Occipital lobe (tissue), 3 donors: ENCODE measurements at places on chromosomes 5 and 9.

DNA sequence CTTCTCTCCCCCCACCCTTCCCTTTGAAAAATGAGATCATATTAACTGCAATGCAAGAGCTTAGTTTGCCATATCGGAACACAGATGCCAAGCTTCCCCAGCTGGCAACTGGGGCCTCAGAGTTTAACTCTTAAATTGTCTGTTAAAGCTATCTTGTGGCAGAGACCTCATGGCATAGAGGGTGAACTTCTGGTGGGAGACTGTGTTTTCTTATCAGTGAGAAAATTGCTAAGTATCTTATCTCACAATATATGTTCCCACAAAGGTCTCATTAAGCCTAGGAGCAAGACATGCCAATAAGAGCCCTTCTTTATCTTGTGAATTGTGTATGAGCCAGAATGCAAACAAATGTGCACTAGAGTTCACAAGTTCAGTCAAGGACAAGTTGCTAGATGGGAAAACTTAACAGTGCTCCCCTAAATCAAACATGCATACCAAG is 12.3 kb downstream of the NFIB start:
- no peak for DNase-seq

DNA sequence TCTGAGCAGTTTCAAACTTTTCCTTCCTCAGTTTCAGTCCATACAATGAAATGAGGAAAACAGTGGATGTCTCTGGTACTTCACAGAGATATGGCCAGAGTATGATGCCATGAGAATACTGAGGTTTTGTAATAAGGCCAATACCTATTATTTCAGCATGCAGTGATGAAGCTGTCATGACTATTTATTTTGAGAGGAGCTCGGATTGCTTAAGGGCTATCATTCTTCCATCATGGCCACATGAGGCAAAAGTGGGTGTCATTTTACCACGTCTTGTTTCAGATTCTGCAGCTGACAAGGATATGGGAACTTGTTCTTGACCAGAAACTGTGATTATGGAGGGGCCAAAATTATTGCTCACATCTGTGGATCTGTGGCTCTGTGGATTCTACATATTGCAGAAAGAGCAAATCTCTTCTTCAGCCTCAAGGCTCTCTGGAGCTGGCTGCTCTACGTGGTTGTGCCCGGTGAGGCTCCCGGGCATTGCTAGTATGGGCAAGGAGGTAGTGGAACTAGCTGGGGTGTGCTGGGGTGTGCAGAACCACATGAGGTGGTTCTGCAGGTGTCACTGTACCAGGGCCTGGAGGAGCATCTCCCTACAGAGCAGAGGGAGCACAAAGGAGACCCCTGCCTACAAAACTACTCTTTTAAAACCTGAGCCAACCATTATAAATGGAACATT is 180.3 kb downstream of the SEMA6A start:
- DNase-seq: no peak

DNA sequence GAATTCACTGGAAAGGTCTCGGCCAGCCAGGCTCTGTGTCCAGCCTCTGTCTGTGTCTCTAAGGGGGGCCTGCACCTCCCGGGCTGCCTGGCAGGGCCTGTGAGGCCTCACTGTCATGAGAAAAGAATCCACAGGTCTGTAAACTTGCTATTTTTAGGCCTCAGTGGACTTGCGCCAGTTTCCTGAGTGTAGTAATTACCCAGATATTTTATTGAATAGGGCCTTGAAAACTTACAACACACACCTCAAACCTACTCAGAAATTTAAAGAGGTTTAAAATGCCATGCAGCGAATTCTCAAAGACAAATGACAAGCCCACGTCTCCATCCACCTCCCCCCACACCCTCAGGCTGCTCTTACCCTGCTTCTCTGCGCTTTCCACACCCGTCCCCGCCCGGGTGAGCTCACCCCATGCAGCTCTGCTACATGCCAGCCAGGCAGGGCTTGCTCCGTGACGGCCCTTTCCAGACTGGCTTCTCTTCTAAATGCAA is 8.8 kb upstream of the TENT4A start:
- no peak for DNase-seq

GRCh38 chr9:137501457-137501856 is 42.3 kb upstream of the NSMF start:
- no peak for DNase-seq

DNA sequence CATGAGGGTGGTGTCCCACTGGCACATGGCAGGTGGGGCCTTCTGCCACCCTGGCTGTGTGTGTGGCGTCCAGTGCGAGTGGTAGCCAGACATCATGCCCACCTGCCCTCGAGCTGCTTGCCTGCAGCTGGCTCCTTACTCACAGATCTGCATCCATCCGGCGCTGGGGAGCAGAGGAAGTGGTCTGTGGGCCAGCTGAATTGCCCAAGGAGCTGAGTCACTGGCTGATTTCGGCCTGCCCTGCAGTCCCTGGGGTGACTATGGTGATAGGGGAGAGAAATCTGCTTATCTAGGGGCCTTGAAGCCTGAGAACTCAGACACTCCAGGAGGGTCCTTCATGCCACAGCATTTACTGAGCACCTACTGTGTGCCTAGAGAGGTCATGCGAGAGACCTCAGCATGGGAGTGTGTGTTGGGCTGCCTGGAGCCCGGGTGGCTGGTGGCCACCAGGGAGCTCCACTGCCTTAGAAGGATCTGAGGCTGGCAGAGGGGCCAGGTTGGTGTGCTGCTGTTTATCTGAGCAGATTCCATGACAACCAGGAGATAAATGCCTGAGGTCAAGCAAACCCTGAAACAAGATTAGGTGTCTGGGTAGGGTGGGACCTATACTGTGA is 57.1 kb downstream of the SLC22A5 start:
- DNase-seq: no peak

DNA sequence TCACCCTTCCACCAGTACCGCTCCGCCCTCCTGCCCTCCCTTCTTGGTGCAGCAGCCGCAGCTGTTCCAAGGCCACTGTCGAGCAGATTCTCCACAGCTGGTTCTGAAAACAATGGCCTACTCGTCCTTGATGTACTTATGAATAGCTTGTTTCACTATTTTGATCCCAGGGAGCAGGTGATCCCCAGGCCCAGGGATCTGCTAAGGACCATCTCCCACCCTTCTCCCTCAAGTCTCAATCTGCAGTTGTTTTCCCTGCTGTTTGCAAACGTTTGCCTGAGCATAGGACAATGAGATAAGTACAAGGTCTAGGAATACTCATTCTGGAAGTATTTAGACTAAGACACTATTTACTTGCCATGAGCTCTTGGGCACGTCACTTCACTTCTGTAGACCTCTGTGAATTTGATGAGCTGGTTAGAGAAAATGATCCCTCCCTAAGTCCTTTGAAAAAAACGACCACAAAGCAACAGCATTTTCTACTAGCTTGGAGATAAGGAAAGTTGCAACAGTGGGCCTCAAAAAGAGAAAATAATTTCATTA is 1.8 kb downstream of the LURAP1L start:
- peak; percentile 79 for DNase-seq

- DNase-seq: no peak
Observed at GRCh38 chr9:75918154-75918553, 27.7 kb downstream of the PCSK5 start.

DNA sequence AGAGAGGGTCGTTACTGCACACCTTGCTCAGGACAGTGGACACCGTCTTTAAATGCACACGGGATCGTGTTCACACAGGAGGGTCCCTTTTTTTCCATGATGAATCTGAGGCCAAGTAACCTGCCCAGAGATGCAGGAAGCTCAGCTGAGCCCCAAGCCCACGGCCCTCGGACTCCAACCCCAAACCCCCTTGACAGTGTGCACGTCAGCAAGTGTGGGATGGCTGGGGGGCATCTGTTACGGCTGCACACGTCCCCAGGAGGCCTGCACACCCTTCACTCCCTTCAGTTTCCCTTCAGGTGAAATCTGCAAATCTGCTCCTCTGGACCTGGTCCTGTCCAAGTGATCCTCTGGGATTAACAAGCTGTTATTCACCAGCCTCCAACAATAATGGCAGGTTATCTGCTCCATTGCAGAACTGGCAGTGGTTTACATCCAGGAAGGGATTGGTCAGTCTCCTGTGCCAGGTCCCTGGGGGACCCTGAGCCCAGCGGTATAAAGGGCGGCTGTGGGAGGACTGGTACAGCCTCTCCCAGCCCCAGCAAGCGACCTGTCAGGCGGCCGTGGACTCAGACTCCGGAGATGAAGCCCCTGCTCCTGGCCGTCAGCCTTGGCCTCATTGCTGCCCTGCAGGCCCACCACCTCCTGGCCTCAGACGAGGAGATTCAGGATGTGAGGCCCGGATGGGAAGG is at the start of gene LCN1:
Gene LCN1 (plus strand): TSS at position 525 of the 692 bp plus-strand sequence. CDS start 58 bp downstream, at position 583.
- no peak for DNase-seq

- no peak for DNase-seq
Observed at GRCh38 chr9:109506097-109506712, 8.1 kb upstream of the PTPN3 start.

DNA sequence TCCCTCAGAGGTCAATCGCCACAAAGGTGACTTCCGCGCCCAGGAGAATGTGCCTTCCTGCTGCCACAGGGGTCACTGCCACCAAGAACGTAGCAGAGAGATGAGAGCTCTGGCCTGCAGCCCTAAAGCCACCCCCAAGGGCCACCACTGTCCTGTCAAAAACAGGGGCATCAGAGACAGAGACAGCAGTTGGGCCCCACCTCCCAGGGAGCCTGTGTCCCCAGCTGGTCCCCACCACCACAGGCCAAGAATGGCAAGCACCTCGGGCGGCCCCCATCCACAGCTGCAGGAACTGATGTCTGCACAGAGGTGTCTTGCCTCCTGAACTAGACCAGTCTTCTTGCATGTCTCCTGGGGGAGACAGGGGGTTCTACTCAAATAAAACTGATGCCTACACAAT is 5.8 kb downstream of the SPATA31E1 start:
- no peak for DNase-seq

GRCh38 chr5:109313127-109313526 is 96.6 kb downstream of the PJA2 start:
- DNase-seq: no peak

- no peak for DNase-seq
Observed at GRCh38 chr5:67416986-67417385, 220.4 kb upstream of the CD180 start.

GRCh38 chr5:57488215-57488955 is 5.8 kb upstream of the ACTBL2 start:
- no peak for DNase-seq

GRCh38 chr5:150672237-150672883 is 11.3 kb downstream of the MYOZ3 start:
- no peak for DNase-seq

DNA sequence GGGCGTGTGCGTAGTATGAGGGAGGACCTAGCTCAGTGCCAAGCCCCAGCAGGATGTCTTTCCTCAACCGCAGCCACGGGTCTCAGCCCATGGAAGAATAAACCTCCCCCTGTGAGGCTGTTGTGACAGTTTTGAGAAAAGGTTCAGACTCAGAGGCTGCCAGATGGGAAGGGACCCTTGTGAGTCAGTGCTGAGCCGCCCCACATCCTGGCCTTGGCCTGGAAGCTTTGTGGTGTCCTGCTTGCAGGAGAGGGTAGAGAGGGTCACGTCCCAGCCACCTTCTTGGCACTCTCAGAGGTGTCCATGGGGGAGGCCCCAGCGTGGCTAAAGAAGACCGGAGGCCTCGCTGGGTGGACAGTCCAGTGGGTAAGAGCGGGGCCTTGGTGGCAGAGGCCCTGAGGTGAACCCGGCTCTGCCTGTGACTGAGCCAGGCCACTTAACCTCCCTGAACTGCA is 2.8 kb downstream of the GRHPR start:
- DNase-seq: no peak

DNA sequence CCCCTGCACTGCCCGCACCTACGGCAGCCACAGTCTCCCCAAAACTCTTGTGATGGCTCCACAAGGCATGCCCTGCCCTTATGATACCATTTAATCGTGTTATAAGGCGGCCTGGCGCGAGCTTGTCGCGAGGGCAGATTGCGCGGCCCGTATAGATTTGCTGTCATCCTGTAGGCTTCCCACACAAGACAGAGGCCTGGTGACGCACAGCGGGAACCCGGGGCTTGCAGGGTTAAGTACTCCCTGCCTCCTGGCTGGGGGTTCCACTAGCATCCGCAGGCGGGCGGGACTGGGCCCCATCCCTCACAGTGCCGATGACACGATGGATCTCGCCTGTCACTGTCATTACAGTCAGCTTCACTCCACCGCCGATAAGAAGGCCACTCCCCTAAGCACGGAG is 364.9 kb upstream of the IRX2 start:
- DNase-seq: no peak

DNA sequence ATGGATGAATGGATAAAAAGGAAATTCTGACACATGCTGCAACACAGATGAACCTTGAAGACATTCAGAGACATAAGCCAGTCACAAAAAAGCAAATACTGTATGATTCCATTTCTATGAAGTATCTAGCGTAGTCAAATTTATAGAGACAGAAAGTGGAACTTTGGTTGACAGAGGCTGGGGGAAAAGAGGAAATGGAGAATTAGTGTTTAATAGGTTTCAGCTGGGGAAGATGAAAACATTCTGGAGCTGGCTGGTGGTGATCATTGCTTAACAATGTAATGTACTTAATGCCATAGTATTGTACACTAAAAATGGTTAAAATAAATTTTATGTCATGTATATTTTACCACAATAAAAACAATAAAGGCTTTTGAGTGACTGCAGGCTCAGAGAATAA is 24.2 kb downstream of the PPIC start:
- DNase-seq: no peak

DNA sequence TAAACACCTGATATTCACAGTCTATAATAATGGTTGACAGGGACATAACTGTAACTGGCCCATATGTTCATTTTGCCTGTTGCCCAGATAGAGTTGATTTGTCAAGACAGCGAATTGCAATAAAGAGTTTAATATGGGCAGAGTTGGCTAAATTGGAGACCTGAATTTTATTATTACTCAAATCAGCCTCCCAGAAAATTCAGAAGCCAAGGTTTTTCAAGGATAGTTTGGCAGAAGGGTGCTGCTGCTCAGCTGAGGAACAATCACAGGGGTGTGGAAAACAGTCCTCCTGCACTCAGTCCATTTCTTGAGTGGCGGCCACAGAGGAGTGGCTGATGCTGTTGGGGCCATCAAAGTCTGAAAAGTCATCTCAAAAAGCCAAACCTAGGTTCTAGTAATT is 19.0 kb downstream of the ANXA2R start:
- DNase-seq: no peak

DNA sequence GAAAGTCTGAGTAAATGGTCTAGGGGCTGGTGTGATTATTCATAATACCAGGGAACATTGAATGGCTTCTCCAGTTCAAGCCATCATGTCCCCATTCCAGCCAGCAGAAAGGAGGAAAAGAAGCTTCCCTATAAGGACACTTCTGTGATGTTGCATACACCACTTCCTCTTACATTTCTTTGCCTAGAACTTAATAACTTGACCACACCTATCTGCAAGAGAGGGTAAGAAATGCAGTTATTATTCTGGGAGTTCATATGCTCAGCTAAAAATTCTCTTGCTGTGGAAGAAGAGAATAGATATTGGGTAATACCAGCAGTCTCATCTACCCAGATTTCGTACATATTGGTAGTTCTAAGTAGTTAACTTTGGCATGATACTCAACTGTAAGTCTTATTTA is 166.1 kb downstream of the SLC28A3 start:
- no peak for DNase-seq
